ENCODE measurements at places on chromosomes 16 and 17.

DNA sequence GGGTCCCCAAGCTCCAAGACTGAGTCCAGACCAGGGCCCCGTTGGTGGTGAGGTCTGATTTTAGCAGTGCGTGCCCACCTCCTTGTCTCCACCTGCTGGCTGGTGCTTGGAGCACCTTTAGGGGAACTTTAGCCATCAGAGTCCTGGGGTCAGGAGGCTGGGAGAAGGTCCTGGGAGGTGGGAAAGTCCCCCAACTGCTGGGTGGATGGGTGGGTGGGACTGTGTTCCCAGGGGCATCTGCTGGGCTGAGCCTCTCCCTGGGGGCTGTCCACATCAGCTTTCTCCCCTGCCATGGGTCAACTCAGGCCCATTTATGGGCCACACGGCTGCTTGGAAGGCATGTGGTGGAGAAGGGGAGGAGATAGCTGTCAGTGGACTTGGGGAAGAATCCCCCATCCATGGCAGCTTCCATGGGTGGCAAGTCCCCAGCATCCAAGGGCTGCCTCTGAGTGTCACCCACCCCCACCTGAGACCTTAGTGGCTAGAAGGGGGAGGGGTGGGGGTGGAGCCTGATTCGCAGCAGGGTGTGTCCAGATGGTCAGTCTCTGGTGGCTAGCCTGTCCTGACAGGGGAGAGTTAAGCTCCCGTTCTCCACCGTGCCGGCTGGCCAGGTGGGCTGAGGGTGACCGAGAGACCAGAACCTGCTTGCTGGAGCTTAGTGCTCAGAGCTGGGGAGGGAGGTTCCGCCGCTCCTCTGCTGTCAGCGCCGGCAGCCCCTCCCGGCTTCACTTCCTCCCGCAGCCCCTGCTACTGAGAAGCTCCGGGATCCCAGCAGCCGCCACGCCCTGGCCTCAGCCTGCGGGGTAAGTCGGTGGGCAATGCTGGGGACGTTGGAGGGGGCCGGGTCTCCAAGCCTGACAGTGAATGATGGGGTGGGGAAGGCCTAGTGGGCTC, at the start of gene TRPV2:
TSS of gene TRPV2 (plus strand) at position 541 of the 894 bp plus-strand sequence. CDS start 2,098 bp downstream, outside the sequence.
- no peak within 1 kb of the TSS for H3K27ac ChIP-seq
- no peak for DNase-seq
- H3K36me3 ChIP-seq = no peaks in the 10 kb centered on the region
- H3K4me1 ChIP-seq = peaks cover 13% of the 10 kb centered on the region
- H3K27me3 ChIP-seq = no peaks in the 10 kb centered on the region
- H3K4me3 ChIP-seq = no peak within 1 kb of the TSS

GRCh38 chr16:86067516-86067915, 168.6 kb downstream of the IRF8 start:
- no peak overlapping the region for H3K4me3 ChIP-seq
- H3K36me3 ChIP-seq = no peaks in the 10 kb centered on the region
- no peak for DNase-seq
- H3K27ac ChIP-seq = no peak overlapping the region
- peaks cover 4% of the 10 kb centered on the region for H3K4me1 ChIP-seq
- peaks cover 45% of the 10 kb centered on the region for H3K27me3 ChIP-seq

DNA sequence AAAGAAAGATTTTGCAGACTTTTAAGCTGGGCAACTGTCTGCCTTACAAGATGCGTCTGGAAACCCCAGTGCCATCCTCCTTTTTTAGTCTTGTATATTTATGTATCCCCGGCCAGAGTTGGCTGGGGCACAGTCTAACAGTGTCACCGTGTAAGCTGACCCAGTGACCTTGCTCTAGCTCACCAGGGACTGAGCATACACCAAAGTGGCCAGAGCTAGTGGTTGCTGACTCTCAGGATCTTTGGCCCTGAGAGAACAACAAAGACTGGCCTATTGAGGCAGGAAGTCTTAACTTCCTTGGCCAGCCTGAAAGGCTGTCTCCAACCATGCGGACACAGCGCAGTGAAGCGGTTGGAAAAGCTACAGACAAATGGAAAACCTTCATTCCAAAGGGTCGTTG, 745.2 kb downstream of the WWOX start:
- H3K27ac ChIP-seq = no peak overlapping the region
- no peak overlapping the region for H3K4me3 ChIP-seq

DNA sequence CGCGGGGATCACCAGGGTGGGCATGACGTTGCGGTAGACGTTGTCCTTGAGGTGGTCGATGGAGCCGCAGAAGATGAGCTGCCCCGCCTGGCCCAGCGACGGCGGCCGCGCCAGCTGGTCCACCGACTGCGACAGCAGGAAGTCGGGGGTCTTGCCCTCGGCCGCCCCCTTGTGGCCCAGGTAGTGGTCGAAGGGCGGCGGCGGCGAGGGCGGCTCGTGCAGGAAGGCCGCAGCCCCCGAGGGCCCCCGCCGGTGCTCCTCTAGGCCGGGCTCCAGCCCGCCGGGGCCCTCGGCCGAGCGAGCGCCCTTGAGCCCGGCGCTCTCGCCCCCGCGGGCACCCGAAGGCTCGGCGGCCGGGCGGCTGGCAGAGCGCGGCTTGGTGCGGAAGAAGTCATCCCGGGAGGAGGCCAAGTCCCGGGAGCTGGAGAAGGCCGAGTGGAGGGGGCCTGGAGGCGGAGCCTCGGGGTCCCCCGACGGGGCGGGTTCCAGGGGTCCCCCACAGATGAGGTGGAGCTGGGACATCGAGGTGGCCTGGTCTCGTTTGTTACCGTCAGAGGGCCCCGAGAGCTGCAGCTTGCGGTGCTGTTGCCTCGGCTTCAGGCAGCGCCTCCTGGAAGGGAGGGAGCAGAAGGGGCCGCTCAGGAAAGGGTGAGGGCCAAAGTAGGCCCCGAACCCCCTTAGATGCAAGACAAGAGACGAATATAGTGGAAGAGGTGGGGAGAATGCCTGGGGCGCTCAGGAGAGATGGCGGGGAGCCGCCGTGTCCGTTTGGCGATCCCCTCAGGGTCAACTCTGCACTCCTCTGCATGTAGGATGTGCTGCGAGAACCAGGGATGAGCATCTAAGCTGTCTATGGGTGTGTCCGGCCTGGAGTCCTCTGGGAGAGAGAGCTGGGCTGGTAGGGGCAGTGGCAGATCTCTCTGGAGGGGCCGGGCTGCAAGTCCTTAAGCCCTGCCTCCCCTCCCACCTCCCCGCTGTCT, 8.8 kb downstream of the FAM171A2 start:
- peak; percentile 72 for DNase-seq
- H3K36me3 ChIP-seq = peaks cover 23% of the 10 kb centered on the region
- H3K4me1 ChIP-seq = no peaks in the 10 kb centered on the region
- H3K4me3 ChIP-seq = peak overlapping the region; percentile 65
- no peak overlapping the region for H3K27ac ChIP-seq
- peaks cover 2% of the 10 kb centered on the region for H3K27me3 ChIP-seq

DNA sequence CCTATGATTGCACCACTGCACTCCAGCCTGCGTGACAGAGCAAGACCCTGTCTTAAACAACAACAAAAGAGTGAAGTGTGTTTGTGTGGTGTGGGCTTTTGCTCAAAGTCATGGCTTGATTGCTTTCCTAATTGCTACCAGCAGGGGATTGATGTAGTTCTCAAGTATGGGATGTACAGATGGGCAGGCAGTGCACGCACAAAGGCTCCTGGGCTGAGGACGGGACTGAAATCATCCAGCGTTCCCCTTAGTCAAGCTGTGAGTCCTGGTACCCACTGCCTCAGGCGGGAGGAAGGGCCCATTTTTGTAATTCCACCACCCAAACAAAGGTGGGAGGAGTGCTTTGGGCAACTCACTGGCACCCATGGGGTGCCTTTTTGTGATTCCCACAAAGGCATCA, 47.3 kb downstream of the GDE1 start:
- peaks cover 5% of the 10 kb centered on the region for H3K4me1 ChIP-seq
- H3K4me3 ChIP-seq = no peak overlapping the region
- no peak for DNase-seq
- H3K27ac ChIP-seq = no peak overlapping the region

- H3K4me1 ChIP-seq = peaks cover 17% of the 10 kb centered on the region
- no peak within 1 kb of the TSS for H3K27ac ChIP-seq
- no peak for DNase-seq
- peaks cover 8% of the 10 kb centered on the region for H3K27me3 ChIP-seq
These were observed at the start of gene C16orf74 for GRCh38 chr16:85750827-85751697. Gene C16orf74 (minus strand): TSS chr16:85751096. CDS start chr16:85735217, 15,879 bp downstream.
